Uterus (tissue), 4 donors: ENCODE measurements at places on chromosomes 5 and 9. TPM values are rescaled to one million over a fixed set of nuclear protein-coding genes. Genes with fewer than 3 reads are reported as not detected.
A peak's percentile ranks its signal among the peaks of the same experiment; 100 is the strongest.

GRCh38 chr5:32589942-32590869, 4.8 kb downstream of the SUB1 start:
- DNase-seq, result no peak

DNA sequence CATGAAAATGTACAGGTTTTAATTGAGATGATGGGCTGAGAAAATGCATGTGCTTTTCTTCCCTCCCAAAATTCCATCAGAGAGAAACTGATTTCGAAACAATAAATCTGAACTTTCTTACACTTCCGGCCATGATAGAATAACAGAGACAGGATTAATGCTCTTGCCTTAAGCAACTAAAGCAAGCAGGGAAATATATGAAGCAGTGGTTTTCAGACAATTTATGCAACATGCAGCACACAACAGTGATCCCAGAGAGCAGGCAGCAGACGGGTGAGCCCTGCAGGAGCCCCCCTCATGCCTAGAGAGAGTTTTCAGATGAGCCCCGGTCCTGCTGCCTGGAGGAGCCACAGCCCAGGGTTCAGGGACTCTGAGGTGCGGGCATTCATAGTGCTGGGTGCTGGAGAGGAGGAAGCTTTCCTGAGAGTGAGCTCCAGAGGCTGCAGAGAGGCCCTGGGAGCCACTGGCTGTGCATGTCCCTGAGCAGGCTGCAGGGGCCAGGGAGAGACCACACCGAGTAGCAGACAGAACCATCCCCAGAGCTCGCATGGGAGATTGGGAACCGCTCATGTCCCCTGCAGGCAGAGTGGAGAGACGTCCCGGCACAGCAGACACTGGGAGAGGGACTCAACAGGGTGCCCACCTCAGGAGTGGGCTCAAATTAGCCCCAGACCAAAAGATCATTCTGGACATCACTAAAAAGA, 143.5 kb downstream of the OLFM1 start:
- DNase-seq, result no peak

DNA sequence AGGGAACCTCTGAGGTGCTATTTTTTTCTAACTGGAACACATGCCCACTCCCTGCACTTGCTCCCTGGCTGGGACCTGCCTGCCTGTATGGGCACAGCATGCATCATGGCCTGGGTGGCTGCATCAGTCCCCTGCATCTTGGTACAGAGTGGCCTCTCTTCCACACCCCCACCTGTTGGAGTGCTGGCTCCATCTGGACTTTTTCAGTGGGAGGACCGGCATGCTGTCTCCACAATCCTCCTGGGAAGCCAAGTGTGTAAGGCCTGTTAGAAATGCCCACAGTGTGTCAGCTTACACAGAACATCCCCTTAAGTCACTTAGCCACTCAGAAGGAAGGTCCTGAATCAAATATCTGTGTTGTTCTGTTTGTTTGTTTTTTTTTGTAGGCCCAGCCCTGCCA, 102.9 kb downstream of the MARCHF3 start:
- DNase-seq, result no peak

DNA sequence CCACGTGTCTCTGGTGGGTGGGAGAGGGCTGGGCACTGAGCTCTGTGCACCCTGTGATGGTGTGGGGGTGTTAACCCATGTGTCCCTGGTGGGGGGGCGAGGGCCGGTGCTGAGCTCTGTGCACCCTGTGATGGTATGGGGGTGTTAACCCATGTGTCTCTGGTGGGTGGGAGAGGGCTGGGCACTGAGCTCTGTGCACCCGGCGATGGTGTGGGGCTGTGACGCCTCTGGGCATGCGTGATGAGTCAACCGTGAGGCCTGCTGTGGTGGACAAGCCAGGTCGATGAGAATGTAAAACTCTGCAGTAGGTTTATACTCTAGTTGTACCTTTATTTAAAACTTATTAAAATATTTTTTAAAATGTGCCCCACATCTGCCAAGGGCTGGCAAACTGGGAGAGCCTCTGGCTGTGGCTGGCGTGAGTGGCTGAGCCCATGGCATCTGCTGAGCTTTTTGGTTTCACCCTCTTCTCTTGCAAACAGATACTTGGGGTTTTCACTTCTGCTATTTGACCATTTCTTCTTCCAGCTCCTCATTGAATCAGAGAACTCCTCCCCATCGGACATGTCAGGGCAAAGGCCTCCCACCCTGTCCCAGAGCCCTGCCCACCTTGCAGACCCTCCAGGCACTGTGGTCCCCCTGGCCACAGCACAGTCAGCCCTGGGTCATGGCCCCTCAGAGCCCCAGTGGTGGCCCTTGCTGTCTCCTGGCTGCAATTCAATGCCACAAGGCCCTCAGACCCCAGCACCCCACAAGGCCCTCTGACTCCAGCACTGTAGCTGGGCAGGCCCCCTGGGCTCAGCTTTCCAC, 18.5 kb upstream of the EXOC3 start:
- DNase-seq, result no peak

DNA sequence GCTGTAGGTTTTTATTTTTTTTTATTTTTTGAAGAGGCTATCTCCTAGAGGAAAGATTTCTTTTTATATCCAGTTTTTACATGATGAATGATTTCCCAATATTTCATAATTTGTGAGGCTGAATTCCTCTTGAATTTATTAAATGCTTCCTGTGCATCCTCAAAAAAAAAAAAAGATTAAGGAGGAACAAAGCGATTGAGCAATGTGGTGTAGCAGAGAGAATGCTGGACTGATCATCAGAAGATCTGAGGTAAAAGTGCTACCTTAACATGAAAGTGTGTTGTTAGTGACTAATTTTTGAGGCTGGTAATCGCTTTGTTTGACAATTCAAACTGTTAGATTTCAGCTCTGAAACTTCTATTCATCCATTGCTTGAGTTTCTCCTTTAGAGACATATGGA, 125.1 kb downstream of the ESM1 start:
- DNase-seq, result no peak

- no peak for DNase-seq
Measured at GRCh38 chr9:2742214-2742613, 24.9 kb downstream of the KCNV2 start.

DNA sequence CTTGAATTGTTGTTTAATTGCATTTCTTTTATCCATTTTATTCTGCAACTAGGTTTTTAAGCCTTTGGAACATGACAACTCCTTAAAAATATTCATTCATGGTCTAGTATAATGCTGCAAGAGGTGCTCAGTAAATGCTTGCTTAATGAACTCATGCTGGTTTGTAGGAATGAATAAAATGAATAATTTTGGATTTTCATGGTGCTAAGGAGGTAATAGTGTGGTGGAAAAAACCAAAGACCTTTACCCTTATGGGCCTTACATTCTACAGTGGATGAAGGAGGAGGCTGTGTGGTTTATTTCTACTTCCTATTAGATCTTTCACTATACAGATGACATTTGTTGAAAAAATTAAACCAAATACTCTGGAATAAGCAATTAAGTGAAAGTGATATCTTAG, 43.4 kb downstream of the LRRTM2 start:
- no peak for DNase-seq

- no peak for DNase-seq
Measured at GRCh38 chr5:107032629-107033028, 638.1 kb downstream of the EFNA5 start.

DNA sequence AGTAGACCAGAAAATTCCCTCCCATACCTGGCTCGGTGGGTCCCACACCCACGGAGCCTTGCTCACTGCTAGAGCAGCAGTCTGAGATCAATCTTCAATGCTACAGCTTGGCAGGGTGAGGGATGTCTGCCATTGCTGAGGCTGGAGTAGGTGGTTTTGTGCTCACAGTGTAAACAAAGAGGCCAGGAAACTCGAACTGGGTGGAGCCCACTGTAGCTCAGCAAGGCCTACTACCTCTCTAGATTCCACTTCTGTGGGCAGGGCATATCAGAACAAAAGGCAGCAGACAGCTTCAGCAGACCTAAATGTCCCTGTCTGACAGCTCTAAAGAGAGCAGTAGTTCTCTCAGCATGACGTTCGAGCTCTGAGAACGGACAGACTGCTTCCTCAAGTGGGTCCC, 5.6 kb upstream of the GZMA start:
- no peak for DNase-seq

- no peak for DNase-seq
Measured at GRCh38 chr5:7010591-7010990, 297.4 kb downstream of the TENT4A start.

DNA sequence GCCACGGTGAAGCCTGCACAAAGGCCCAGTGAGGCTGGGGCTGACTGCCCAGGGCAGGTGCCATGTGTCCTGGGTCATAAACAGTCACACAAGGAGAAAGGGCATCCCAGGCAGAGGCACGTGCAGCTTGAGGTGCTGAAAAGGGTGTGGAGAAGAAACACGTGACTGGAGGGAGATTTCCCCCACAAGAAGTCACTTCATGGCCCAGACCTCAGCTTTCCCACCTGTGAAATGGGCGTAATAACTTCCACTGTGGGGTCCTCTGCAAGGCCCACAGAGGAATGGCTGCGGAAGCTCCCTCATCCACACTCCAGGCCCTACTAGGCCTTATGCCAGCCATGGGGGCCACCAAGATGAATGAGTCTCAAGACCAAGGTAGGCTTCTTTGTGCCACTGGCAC, 20.1 kb upstream of the CPLX2 start:
- no peak for DNase-seq

GRCh38 chr9:83334320-83334719, 203.9 kb downstream of the FRMD3 start:
- peak; percentile 73 for DNase-seq

- DNase-seq, result no peak
Measured at GRCh38 chr5:60883229-60883628, 39.2 kb upstream of the ELOVL7 start.

DNA sequence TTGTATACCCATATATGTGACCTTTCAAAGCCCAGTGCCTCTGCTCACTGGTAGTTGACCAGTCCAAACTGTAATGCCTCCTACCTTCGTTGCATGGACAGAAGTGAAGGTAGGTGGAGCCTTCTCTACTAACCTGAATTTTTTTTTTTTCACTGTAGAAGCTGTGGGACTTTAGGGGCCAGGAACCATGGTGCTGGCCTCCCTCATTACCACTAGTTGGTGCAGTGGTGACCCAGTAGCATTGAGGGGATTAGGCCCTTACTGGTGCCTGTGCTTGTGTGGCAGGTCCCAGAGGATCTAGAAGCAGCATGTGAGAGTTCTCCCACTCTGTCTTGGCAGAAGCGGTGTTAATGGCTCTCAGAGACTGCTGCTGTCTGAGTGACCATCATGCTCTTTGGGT, 2.3 kb downstream of the RALGPS1 start:
- no peak for DNase-seq

DNA sequence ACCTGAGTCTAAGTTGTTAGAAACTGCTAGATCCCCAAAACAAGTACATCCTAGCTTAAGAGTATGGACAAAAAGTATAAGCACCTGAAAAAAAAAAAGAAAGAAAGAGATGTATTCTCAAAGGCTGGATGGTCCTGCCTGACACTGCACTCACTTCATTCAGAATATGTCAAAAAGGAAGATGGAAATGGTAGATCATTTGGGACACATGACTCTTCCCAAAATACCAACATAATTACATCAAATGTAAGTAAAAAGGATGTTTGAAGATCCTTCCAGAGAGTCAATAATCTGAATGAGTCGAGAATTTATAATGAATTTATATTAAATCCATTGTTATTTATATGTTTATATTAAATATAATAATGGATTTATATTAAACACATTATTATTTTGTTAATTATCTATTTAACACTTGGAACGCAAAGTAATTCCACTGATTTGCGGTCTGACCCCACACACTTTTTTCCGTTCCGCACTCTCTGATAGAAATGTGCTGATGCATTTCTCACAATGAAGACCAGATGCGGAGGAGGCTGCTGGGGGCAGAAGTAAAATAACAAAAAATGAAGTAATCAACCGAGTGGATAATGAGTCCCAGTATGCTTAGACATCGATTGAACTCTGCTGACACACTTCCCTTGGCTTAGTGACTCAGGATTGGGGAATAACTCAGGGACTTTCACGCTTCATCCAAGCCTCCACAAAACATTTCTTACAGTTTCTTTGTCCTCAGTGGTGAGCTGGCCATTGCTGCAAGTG, 201.2 kb downstream of the ADAMTS12 start:
- no peak for DNase-seq

GRCh38 chr5:57711471-57711870, 228.9 kb upstream of the ACTBL2 start:
- no peak for DNase-seq

GRCh38 chr9:33024126-33024965, 727 bp upstream of the DNAJA1 start:
- DNase-seq, result no peak

GRCh38 chr9:17623965-17624364, 45.1 kb downstream of the SH3GL2 start:
- no peak for DNase-seq

DNA sequence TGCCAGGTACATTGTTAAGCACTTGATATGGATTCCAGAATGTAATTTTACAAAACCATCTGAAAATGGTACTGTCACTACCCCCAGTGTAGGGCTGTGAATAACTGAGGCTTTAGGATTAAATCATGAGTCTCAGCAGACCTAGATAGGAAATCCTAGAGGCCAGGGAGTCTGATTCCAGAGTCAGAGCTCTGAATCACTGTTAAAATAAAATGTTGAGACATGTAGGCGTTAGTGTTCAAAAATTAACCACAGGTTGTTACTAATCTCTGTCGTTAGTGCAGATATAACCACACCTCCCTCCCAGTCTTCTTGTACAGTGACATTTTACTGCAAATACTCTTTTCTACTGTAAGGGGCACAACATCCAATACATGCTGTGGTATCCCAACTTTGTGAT, 1828.8 kb downstream of the MAT2B start:
- DNase-seq, result no peak

DNA sequence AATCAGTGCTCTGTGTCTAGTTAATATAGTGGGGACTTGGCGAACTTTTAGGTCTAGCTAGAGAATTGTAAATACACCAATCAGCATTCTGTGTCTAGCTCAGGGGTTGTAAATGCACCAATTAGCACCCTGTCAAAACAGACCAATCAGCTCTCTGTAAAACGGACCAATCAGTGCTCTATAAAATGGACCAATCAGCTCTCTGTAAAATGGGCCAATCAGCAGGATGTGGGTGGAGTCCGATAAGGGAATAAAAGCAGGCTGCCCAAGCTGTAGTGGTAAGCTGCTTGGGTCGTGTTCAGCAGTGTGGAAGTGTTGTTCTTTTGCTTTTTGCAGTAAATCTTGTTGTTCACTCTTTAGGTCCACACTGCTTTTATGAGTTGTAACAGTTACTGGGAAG, 3.6 kb upstream of the OTULINL start:
- DNase-seq, result no peak

GRCh38 chr5:14298126-14298847, 155.1 kb downstream of the TRIO start:
- DNase-seq, result peak; percentile 46

Gene CCL27
- total RNA-seq, result not detected

Gene IGIP
- total RNA-seq, result 30.7 TPM

Gene INSL4
- not detected for total RNA-seq

Gene ORM1
- not detected for total RNA-seq

Gene PIGO
- 2.8 TPM for total RNA-seq

Gene IER5L
- 31.0 TPM for total RNA-seq

Gene ACO1
- 10.0 TPM for total RNA-seq

Gene MBLAC2
- total RNA-seq, result 11.1 TPM

Gene PCDHGB4
- total RNA-seq, result 17.1 TPM

Gene SLC36A2
- total RNA-seq, result not detected

Gene ADAMTS6
- total RNA-seq, result 4.9 TPM
